ENCODE measurements at places on chromosomes 5 and 9.

- no peak for DNase-seq
Observed at GRCh38 chr5:123966781-123967180, 454.8 kb downstream of the CSNK1G3 start.

- DNase-seq = no peak
Observed at GRCh38 chr9:87643778-87644570, 81.9 kb upstream of the CTSL start.

DNA sequence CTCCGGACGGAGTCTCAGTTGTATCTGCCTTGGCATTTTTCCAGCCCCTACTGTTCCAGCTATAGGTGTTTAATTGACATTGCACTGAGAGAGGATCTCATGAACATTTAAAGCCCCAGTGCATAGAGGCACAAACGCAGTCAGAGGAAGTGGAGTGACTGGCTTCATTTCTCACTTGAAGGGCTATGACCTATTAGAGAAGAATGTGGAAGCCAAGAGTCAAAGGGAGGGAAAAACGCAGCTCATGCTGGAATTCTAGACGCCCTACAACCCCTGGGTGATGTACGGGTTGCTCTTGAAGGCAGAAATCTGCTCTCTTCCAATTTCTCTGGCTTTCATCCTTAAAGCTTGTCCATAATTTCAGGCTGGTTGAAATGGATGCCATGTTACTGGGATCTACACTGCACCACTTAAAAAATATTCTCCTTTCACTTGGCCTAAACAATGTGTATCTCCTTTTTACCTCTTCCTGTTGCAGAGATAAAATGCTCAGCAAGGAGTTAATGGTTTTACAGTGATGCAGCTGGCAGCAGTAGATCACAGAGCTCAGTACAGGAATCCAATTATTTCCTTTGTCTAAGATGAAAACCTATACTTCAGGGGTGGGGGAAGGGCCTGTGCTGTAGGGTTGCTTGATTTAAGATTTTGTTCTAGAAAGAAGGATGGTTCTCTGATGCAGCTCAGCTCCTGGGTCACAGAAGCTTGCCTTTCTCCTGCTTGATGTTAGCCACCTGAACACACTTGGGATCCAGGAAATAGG, 61.8 kb upstream of the MAMDC2 start:
- DNase-seq = no peak

- no peak for DNase-seq
Observed at GRCh38 chr9:34185778-34186551, 7.1 kb downstream of the UBAP1 start.

DNA sequence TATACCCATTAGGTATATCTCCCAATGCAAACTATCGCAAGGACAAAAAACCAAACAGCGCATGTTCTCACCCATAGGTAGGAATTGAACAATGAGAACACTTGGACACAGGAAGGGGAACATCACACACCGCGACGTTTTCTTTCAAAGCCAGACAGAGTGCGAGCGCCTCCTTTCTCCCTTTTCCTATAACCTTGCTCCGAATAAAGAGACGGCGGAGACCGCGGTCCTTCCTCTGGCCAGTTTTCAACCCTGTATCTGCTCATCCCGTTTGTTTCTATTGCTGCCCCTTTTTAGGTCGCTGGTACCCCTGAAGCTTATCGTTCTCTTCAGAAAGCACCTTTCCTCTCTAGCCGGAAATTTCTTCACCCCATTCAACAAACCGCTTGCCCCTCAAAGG, 1.3 kb downstream of the LVRN start:
- DNase-seq = no peak

Data from stimulated activated CD8-positive, alpha-beta memory T cell treated with anti-CD3 and anti-CD28 coated beads, Interleukin-7, amount 100 ng/mL, for 48 hours (primary cell).